NB4 (cell line): ENCODE measurements at places on chromosomes 4 and X.
A peak's percentile ranks its signal among the peaks of the same experiment; 100 is the strongest.

DNA sequence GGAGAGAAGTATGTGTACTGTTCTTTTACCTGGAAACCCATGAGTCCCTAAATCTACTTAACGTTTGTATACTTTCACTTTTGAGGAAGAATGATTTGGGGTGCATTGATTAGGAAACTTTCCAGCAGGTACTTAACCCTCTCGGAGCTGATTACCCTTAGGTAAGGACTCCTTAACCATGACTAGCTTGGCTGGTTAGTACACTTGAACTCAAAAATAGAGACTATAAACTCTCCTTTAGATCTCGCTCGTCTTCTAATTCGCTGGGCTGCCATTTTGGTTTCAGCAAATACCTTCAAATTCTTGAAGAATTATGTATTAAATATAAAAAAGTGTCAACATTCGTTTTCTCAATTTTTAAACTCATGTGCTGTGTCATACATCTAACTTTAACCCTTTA, 2.0 kb downstream of the USP9X start:
- no peak for DNase-seq

DNA sequence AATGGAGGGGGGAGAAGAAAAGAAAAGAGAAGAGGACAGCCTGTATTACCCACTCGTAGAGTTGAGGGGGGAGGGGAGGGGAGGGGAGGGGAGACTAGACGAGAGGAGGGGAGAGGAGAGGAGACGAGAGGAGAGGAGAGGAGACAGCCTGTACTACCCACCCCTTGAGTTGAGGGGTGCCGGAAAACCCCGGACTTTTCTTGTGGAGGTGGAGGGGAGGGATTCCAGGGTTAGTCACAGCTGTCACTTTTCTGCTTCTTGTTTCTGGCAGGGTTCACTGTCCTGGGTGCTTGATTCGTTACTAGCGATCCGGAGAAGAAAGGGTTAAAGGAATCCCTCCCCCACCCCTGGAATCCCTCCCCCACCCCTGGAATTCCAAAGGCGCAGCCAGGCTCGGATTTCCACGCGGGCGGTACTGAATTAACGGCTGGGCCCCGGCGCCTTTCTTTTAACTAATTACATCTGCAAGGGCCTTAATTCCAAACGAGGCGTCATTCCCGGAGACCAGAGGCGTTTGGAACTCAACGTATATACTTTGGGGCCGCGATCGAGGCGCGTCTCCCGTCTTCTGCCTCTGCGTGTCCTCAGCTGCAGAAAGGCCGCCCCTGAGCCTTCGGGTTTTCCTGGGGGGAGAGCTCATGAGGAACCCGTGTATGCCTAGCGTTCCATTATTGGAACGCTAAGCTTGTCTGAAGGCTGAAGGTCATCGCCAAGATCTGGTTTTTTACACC, 20.1 kb upstream of the CSF2RA start:
- DNase-seq, result peak; percentile 60

GRCh38 chr4:99783940-99784339, 32.7 kb upstream of the DAPP1 start:
- no peak for DNase-seq

GRCh38 chr4:123505095-123506010, 108.8 kb downstream of the SPRY1 start:
- peak; percentile 65 for DNase-seq

DNA sequence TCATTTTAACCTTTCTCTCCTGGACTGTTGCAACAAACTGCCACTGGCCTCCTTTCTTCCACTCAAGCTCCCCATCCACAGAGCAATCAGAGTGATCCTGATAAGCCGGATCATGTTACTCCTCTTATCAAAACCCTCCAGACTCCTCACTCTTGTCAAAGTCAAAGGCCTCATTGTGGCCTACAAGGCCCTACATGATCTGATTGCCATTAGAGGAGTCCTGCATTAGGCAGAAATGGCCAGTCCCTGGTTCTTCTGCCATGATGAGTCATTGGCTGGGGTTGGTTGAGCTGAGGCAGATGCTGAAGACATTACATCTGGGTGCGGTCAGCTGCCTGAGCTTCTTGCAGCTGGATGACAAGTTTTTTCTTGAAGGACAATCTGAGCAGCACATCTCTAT, 32.7 kb upstream of the CASK start:
- no peak for DNase-seq

GRCh38 chr4:8035371-8035780, 95.7 kb upstream of the AFAP1 start:
- peak; percentile 88 for DNase-seq

GRCh38 chrX:46152756-46153155, 392.5 kb downstream of the ZNF674 start:
- DNase-seq, result no peak
